ENCODE measurements at places on chromosomes 16 and 17. TPM values are rescaled to one million over a fixed set of nuclear protein-coding genes. Genes with fewer than 3 reads are reported as not detected.

Gene HBA1
- total RNA-seq = not detected

Gene CHD9NB
- total RNA-seq = 2.2 TPM

Gene UMOD
- not detected for total RNA-seq

Gene C16orf74
- total RNA-seq = 11.6 TPM

Gene CPNE2
- 22.3 TPM for total RNA-seq

Gene NAA60
- total RNA-seq = 17.5 TPM

Gene NLRP1
- total RNA-seq = 41.2 TPM

Gene TSPAN10
- 2.1 TPM for total RNA-seq

Gene MXRA7
- total RNA-seq = 269 TPM

Gene CDC27
- 92.3 TPM for total RNA-seq

Gene LAT
- total RNA-seq = 1.5 TPM
